ENCODE measurements at places on chromosomes 5 and 9. TPM values are rescaled to one million over a fixed set of nuclear protein-coding genes. Genes with fewer than 3 reads are reported as not detected.

DNA sequence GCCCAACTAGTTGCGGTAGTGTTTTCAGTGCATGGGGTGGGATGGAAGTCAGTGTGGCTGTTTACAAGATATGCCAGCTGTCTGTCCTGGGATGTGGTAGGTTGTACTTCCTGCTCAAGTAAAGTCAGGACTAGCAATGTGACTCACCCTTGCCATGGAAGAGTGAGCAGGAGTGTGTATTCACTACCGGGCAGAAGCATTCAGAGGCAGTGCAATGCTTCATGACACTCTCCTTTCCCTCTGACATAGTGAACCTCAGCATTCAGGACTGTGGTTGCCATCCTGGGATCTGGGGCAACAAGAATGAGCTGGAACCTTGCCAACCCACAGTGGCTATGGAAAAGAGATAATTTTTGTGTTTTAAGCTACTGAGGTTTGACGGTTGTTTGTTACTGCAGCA lies 68.9 kb downstream of the BOD1 start:
- H3K4me1 ChIP-seq = no peaks in the 10 kb centered on the region
- H3K36me3 ChIP-seq = no peaks in the 10 kb centered on the region
- peaks cover 5% of the 10 kb centered on the region for H3K27me3 ChIP-seq
- DNase-seq = no peak
- no peak overlapping the region for H3K27ac ChIP-seq
- H3K4me3 ChIP-seq = no peak overlapping the region

GRCh38 chr9:22210936-22211335 lies 201.8 kb upstream of the CDKN2B start:
- no peaks in the 10 kb centered on the region for H3K36me3 ChIP-seq
- no peak overlapping the region for H3K27ac ChIP-seq
- no peaks in the 10 kb centered on the region for H3K27me3 ChIP-seq
- no peak overlapping the region for H3K4me3 ChIP-seq
- peaks cover 33% of the 10 kb centered on the region for H3K4me1 ChIP-seq

DNA sequence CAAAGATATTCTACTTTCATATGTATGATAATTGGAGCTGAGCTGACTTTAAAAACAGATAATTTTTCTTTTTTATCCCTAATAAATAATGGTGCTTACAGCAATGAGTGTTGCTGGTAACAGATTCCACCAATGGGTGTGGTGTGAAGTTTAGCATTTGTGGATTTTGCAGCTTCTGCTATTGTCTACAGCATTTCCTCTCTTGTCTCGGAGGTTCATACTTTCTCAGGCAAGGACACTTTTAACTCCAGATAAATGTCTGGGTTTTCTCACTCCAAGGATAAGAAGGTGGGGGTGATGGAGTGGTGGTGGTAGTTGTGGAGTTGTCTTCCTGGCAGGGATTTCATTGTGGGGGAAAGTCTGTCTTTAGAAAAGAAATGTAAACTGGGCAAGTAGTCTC lies 120.0 kb upstream of the CDKN2B start:
- H3K4me1 ChIP-seq = no peaks in the 10 kb centered on the region
- H3K27ac ChIP-seq = no peak overlapping the region
- no peaks in the 10 kb centered on the region for H3K36me3 ChIP-seq

- H3K4me3 ChIP-seq = peak overlapping the region; percentile 99
- H3K27me3 ChIP-seq = peaks cover 4% of the 10 kb centered on the region
- DNase-seq = no peak
- H3K4me1 ChIP-seq = peaks cover 55% of the 10 kb centered on the region
- peaks cover 35% of the 10 kb centered on the region for H3K36me3 ChIP-seq
These were observed 2.8 kb downstream of the HSPA5 start for GRCh38 chr9:125238127-125238914.

Gene CDC20B
- total RNA-seq = not detected
